ENCODE measurements at places on chromosomes 4 and X.

- no peak for DNase-seq
Measured at GRCh38 chr4:108163351-108163750, 5.4 kb downstream of the LEF1 start.

DNA sequence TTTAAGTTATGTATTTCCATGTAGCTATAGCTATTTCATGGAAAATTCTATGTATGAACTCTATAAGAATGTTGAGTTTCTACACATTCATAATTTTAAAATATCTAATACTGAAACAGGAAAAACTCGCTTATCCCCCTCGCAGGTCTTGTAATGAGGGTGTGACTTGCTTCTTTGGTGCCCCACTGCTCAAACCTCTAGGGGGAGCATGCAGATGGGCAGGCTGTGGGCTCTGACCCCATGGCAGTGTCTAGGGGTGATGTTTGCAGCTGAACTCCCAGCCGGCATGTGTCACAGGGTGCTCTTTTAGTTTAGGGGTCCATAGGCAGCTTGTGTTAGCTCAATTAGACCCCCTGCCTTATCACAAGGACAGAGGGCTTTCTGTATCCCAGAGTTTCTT lies 1825.7 kb upstream of the ADGRL3 start:
- no peak for DNase-seq

DNA sequence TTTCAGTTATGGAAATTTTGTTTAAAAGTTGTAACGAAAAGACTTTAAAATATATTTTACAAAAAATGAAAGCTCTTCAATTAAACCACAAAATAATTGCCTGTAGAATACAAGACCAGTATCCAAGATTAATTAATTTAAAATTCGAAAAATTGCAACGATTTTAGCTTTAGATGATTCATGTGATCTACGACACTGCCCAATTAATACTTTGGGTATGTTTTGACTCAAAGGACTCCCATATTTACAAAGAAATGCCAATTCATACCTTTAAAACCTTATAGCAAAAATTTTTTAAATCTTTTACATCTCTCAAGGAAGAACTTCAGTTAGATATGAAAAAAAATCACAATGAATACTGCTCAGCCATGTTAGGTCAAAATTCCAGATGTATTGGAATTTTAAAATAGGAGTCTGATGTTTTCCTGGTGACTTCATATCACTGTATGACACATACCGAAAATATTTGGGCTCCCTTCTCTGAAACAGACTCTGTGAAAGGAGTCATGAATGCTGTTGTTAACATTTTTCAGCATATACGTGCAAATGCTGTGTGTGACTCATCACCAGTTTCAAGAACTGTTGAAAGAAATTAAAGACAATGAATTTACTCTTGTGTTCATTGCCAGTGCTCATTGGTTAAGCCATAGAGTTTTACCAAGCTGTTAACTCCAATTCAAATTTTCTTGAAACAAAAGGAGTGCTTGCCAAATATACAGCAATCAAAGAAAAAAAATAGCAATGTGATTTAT lies 13.8 kb upstream of the SMS start:
- no peak for DNase-seq

- no peak for DNase-seq
Measured at GRCh38 chrX:11412715-11413623, 119.8 kb downstream of the AMELX start.
